ENCODE measurements at places on chromosomes 1 and 21. TPM values are rescaled to one million over a fixed set of nuclear protein-coding genes. Genes with fewer than 3 reads are reported as not detected.

The LAD1 gene
- total RNA-seq, result 2.9 TPM

The CLDN17 gene
- not detected for total RNA-seq

The ZNF648 gene
- total RNA-seq, result 0.24 TPM

The SYT2 gene
- total RNA-seq, result under 0.01 TPM

- DNase-seq, result no peak
Observed at GRCh38 chr21:46489800-46490199, 31.1 kb downstream of the DIP2A start.

DNA sequence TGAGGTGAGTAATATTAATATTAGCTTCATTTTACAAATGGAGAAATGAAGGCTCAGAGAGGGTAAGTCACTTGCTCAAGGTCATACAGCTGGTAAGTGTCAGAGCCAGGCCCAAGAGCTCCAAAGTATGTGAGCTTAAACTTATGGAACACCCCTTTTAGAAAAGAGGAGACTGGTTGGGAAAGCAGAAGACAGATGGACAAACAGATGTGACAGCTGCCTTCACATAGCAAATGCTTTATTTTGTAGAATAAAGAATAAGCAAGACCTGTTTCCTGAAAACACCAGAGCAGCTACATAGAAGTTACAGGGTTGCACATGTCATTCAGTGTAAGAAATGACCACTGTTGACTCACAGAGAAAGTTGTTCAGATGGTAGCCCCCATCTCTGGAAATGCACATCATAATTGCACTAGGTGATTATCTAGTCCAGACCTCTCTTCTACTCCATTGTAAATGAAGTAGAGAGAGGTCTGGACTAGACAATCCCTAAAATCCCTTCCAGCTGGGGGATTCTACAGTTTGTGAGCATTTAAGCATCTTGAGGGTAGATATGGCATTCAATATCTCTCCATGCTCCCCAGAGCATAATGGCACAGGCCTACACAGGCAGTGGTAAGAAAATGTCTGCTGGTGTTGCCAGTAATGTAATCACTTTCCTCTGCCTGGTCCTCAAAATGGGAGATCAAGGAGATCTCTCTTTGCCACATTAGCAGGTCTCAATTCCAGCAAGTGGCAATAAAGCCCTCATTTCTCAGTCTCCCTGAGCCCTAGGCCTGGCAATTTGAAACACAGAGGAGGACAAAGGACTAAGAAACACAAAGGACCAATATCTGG, 188.2 kb upstream of the FGGY start:
- DNase-seq, result no peak

GRCh38 chr1:181794332-181794731, 267.2 kb downstream of the ZNF648 start:
- no peak for DNase-seq

DNA sequence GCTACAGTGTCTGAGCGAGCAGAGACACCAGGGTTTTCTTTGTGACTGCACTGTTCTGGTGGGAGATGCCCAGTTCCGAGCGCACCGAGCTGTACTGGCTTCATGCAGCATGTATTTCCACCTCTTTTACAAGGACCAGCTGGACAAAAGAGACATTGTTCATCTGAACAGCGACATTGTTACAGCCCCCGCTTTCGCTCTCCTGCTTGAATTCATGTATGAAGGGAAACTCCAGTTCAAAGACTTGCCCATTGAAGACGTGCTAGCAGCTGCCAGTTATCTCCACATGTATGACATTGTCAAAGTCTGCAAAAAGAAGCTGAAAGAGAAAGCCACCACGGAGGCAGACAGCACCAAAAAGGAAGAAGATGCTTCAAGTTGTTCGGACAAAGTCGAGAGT, 2.7 kb downstream of the ZBTB18 start:
- no peak for DNase-seq

- no peak for DNase-seq
Observed at GRCh38 chr1:93779540-93780165, 98.0 kb upstream of the BCAR3 start.

- no peak for DNase-seq
Observed at GRCh38 chr1:47679826-47680225, 242.0 kb downstream of the FOXD2 start.
